Iris pigment epithelial cell (primary cell): ENCODE measurements at places on chromosomes 12 and 14.

- DNase-seq, result no peak
Observed at GRCh38 chr12:80794551-80794950, 77.8 kb downstream of the MYF5 start.

DNA sequence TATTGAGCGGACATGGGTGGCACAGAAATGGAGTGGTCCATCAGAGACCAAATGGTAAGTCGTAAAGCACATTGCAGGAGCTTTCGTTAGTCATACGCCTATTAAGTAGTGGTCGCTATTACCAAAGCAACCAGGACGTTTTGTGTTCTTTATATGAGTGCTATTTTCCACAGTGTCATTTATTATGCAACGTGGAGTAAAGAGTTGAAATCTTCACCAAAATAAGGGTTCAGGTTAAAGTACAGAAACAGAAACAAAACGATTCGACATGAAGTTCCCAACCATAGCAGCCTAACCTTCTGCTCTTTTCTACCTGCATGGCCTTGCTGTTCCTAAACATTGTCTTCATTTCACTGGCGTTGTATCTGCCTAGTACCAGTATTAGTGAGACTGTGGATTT lies 20.1 kb upstream of the FGD4 start:
- DNase-seq, result peak; percentile 14

DNA sequence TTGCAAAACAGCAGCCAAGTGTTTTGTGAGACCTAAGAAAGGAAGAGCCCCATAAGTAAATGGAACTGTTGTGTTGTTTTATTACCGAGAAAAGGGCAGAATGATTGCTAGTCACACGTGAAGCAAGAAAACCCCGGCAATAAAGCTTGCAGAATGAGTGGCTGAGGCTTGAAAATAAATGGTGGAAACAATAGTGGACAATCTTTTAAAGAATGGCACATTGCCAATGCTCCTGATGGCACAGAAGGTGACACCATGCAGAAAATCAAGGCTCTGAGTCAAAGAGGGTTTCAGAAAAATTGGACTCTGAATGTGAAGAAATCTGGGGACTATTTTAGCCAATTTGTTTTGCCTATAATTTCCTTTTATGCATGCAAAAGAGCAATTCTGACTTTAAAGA lies 4.0 kb upstream of the AQP2 start:
- DNase-seq, result no peak

DNA sequence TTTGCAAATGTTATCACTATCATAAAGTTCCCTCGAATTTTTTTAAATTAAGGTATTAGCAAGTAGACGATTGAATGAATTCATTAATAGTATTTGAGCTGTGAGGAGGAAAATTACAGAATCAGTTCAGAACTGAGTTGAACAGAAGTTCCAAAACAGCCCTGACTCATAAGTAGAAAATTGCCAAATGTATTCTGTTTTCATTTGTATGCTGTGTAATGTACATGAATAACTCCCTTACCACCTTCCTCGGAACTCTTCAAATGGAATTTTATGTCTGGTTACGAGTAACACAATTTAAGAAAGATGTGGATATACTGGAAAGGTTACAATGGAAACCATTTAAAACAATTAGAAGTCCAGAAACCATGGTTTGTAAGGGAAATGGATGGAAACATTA lies 283.3 kb upstream of the FAR2 start:
- no peak for DNase-seq

DNA sequence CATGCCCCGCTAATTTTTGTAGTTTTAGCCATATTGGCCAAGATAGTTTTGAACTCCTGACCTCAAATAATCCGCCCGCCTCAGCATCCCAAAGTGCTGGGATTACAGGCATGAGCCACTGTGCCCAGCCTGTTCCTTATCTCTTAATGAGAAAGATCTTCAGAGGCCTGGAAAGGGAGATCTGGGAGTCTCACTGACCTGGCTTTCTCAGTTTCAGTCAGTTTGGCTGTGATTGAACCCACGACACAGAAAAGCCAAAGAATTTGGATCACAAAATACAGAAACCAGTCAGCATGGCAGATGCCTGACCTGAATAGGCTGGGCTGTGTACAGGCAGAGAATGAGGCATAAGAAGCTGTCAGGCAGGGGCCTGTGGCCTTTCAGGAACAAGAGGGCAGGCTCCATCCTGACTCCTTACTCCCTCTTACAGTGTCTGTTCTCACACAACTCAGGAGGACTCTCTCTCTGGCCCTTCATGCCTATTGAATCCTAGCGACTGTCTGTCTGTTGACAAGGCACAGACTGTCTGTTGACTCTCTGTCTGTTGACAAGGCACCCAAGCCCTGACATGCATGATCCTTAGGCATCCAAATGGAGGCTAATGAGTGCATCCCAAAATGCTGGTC lies 366.5 kb upstream of the CCDC196 start:
- no peak for DNase-seq

- DNase-seq, result no peak
Observed at GRCh38 chr14:100190126-100190525, 30.7 kb upstream of the DEGS2 start.

GRCh38 chr12:53808023-53808705 lies 56.4 kb upstream of the CISTR start:
- DNase-seq, result no peak

GRCh38 chr12:58459191-58459590 lies 461.1 kb downstream of the LRIG3 start:
- peak; percentile 48 for DNase-seq

GRCh38 chr14:92888896-92889295 lies 34.1 kb upstream of the CHGA start:
- DNase-seq, result no peak

DNA sequence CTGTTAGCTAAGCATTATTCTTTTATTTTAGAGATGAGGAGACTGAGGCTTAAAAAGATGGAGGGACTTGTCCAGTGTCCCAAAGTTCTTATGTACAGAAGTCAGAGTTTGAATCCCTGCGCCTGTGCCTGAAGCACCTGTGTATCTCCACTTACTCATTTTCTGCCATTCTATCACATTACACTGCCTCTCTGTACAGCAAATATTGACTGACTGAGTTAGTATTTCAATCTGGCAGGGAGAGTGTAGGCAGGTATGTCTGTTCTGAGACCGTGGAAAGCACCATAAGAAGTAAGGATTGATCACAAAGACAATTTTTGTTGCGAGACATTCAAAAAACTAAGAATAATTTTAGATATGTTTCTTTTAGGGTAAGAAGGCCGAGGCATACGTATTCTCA lies 162.7 kb downstream of the KITLG start:
- no peak for DNase-seq

- no peak for DNase-seq
Observed at GRCh38 chr14:59529189-59529588, 44.9 kb downstream of the JKAMP start.
